ENCODE measurements at places on chromosomes 3 and 15. TPM values are rescaled to one million over a fixed set of nuclear protein-coding genes. Genes with fewer than 3 reads are reported as not detected.
A peak's percentile ranks its signal among the peaks of the same experiment; 100 is the strongest.

The ALPK3 gene
- polyA plus RNA-seq = not detected

The C3orf49 gene
- not detected for polyA plus RNA-seq

The CCR8 gene
- polyA plus RNA-seq = not detected

The IL17RB gene
- 0.50 TPM for polyA plus RNA-seq

GRCh38 chr3:148318240-148318639 lies 379.5 kb upstream of the AGTR1 start:
- DNase-seq = no peak

DNA sequence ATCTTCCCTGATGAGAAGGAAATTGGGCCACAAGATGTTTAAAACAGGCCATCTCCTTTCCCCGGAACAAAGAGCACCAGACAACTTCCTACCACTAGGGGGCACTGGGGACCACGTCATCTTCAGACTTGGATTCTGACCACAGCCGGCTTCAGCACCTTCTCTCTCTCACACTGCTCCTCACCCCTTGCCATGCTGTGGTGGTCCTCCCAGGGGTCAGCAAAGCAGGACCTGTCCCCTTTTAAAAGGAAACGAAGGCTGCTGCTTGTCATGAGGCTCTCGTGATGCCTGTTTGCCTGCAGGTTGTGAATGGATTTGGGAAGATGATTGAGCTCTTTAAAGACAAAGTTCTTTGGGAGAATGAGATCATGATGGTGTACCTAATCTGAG lies 16.2 kb downstream of the RFT1 start:
- peak; percentile 84 for DNase-seq

- no peak for DNase-seq
Observed at GRCh38 chr15:25090073-25090733, 135.4 kb downstream of the SNRPN start.

DNA sequence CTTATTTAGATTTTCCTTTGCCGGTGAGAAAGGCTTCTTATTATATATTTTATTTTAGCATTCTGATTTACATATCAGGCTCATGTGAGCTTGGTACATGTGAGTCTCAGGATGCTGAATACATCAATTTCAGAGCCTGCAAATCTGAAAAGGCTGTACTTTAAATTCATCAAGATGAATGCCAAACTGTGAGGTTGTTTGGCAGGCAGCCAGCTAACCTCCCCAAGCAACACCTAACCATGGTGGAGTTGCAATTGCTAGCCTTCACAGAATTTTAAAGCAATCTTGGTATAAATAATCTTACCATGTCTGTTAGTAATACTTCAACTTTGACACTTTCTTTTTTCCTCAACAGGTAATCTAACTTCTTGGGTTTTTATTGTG lies 252.5 kb downstream of the CDIN1 start:
- DNase-seq = no peak

GRCh38 chr3:98026425-98027084 lies 8.6 kb downstream of the GABRR3 start:
- DNase-seq = no peak

- DNase-seq = no peak
Observed at GRCh38 chr3:22506871-22507270, 696.3 kb upstream of the UBE2E2 start.

DNA sequence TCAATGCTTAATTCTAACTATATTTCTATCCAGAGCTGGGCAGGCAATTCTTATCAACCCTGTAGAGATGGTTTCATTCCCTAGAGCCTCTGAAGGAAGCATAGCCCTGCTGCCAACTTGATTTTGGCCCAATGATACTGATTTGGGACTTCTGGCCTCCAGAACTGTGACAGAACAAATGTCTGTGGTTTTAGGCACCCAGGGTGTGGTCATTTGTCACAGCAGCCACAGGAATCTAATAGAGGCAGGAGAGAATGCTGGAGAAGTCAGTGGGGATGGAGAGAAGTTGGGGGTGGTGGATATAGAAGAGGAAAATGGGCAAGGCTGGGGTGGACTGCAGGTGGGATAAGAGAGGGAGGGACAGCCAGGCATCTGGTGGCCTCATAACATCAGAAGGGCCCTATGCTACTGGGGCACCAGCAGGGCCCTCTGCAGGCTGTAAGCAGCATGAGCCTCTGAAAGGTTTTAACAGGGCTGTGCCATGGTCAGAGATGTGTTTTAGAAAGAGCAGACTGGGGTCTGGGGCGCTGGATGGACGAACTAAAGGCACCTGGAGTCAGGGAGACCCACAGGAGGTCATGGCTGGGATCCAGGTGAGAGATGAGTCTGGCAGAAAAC lies 19.8 kb downstream of the MRPS11 start:
- DNase-seq = no peak

- DNase-seq = no peak
Observed at GRCh38 chr15:101625980-101626379, 26.2 kb downstream of the TM2D3 start.

DNA sequence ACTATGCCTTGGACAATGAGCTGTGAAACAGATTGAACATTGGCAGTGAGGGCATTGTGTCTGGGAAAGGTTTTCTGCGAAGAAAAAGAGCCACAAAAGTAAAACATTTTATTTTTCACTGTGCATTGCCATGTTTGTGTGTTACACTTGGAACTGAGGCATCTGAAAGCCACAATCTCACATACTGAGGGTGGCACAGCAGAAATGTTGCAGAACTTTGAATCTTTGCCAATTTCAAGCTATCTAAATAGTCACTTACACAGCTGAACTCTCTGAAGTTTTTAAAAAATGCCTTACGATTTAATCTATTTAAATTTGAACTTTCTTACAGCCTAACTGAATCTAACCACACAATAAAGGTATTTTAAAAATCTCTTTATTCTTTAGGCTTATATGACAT lies 154.1 kb upstream of the GRM7 start:
- DNase-seq = no peak
